ENCODE measurements at places on chromosomes 11 and 22.
A peak's percentile ranks its signal among the peaks of the same experiment; 100 is the strongest.

- DNase-seq = no peak
These were observed 38.1 kb upstream of the PRDM11 start for GRCh38 chr11:45108070-45109064.

- DNase-seq = no peak
These were observed 107.9 kb downstream of the SCN3B start for GRCh38 chr11:123546515-123546914.

DNA sequence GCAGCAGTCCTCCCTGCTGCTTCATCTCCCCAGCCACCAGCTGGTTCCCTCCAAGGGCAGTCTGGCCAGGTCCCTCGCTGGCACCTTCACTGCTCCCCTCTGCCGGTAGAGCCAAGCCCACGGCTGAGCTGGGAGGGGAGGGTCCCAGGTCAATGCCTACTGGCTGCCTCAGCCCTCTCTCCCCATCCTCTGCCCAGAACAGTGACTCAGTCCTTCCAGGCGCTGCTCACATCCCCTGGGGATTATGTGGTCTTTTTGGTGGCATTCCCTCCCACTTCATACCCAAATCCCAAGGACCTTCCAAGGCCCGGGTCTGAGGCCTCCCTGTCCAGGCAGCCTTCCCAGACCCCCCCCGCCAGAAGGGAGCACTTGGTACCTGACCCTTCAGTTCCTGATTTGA, 44.9 kb downstream of the WNT7B start:
- no peak for DNase-seq

DNA sequence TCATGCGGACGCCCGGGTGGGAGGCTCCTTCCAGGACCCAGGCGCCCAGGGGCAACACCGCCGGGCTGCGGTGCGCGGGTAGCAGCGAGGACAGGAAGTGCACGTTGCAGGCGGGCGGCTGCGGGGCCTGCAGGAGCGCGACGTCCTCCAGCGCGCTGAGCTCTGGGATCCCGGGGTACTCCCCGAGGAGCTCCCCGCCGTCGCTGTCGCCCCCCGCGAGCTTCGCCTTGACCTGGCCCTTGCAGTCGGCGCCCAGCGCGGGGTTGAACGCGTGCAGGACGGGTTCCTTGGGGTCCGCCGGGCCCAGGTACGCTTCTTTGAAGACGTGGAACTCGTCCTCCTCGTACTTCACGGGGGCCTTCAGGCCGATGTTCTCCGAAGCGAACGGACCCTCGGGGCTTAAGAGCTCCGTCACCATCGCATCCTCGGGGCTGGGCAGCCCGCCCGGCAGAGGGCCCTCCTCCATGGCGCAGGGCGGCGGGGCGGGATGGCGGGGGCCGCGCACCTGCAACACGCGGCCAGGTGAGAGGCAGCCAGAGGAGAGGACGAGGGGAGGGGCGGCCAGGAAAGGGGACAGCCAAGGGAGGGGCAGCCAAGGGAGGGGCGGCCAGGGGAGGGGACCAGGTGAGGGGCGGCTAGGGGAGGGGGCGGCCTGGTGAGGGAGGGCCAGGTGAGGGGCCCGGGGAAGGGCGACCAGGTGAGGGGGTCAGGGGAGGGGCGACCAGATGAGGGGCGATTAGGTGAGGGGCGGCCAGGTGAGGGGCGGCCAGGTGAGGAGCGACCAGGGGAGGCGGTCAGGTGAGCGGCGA, 921 bp downstream of the TESMIN start:
- peak; percentile 57 for DNase-seq

GRCh38 chr22:47495110-47495509, 732.7 kb downstream of the TBC1D22A start:
- peak; percentile 10 for DNase-seq

DNA sequence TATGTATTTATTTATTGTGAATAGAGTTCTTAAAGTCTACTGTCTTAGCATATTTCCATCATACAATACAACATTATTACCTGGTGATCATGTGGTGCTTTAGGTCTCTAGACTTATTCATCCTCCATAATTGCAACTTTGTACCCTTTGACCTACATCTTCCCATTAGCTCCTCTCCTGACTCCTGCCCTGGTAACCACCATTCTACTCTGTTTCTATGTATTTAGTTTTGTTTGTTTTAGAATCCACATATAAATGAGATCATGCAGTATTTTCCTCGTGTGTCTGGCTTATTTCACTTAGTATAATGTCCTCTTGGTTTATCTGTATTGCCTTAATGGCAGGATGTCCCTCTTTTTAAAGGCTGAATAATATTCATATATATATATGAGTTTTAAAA, 22.7 kb downstream of the NCAM1 start:
- DNase-seq = no peak

DNA sequence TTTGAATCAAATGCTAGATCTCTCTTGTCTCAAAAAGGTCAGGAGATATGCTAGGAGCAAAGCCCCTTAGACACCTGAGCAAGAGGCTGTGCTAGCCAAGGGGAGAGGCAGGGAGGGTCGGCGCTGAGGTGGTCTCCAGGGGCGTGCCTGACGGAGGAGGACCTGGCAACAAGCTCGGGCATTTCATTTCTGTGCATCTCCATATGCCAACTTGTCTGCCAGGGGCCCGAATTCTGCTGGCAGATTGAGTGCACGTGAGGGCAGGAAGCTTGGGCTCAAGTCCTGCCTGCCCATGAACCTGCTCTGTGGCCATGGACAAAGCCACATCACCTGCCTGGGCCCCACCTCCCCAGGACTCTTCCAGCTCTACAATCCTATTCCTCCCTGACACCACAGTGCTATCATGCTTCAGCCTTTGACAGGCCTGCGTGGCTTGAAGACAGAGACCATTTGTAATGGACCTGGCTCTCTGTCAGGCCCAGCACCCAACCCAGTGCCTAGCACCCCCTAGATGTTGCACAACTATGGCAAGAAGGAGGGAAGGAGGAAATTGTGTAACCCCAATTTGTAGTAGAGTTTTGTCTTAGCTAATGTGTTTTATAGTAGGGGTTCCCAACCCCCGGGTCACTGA, 16.3 kb upstream of the VSIG10L2 start:
- peak; percentile 28 for DNase-seq

- DNase-seq = peak; percentile 30
These were observed 12.5 kb upstream of the CUL5 start for GRCh38 chr11:107996006-107996776.

DNA sequence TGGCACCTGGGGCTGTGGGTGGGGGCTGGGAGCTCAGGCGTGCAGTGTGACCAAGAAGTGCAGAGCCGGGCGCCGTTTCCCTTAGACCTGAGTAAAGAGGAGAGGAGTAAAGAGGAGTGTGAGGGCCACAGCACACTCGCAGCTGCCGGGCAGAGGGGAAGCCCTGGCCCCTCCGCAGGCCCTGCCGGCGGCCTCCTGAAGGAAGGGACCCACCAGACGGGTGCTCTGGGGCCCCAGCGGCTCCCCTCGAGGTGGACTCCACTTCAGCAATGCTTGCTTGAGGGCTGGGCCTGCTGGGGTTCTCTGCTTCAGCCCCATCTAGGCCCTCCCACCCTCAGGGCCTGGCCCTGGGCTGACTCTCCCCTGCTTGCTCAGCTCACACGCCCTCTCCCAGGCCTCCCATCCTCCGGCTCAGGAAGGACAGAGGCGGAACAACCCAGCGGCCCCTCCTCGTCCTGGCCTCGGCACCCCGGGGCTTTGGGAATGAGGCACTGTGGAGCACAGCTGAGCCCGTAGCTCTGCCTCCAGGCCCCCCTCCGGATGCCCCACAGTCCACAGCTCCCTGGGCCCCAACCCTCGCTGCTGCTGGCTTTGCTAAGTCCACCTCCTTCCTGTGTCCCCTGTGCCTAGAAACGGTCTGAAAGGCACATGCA, 1198.7 kb downstream of the BRD1 start:
- DNase-seq = no peak

- DNase-seq = no peak
These were observed 243.1 kb upstream of the BLID start for GRCh38 chr11:122359081-122359571.

DNA sequence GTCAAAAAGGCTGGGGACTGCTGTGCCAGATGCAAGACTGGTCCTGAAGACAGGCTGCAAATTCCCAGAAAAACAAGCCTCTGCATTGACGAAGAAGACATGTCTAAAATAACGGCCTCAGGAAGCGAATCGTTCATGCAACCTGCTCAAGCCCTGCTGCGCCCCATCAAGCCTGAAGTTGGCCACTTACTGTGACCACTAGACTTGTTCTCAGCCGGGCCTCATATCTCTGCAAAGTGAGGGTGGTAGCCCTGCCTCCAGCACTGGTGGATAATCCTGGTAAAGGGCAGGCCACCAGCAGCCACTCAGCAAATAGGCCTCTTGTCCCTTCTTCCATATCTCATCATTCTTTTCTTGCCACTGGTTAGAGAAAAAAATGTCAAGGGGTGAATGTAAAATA, 11.8 kb downstream of the LTO1 start:
- no peak for DNase-seq
